ENCODE measurements at places on chromosomes 4 and X.

DNA sequence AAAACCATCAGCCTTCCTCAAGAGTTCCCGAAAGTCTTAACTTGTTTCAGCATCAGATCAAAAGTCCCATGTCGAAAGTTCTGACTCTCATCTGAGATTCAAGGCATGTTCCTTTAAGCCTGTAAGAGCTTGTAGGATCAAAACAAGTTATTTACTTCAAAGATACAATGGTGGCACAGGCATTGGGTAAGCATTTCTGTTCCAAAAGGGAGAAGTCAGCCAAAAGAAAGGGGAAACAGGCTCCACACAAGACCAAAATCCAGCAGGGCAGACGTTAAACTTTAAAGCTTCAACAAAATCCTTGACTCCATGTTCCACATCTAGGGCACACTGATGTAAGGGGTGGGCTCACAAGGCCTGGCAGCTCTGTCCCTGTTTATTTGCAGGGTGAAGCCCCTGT lies 91.7 kb downstream of the FHDC1 start:
- no peak for DNase-seq

- no peak for DNase-seq
These were observed 71.9 kb upstream of the PPP2R3B start for GRCh38 chrX:458631-459061.

- DNase-seq = no peak
These were observed 130.6 kb upstream of the STX18 start for GRCh38 chr4:4672402-4672801.

GRCh38 chr4:109067508-109068235 lies 234.8 kb downstream of the COL25A1 start:
- DNase-seq = no peak

DNA sequence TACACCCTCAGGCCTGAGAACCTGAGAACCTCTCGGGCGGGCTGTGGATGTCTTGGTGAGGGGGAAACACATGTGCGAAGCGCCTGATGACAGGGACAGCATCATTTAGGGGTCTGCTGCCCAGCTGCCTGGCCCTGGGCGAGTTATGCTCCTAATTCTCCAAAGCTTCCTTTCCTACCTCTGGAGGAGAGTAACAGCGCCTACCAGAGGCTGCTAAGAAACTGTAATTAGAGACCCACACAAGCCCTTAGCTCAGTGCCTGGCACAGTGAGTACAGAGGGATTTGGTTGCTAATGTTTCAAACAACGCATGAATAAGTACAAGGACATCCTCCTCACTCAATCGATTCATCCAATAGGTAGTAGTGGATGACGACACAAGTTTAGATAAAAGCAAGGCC lies 40.4 kb downstream of the BCOR start:
- no peak for DNase-seq

GRCh38 chr4:1376391-1376840 lies 29.4 kb downstream of the UVSSA start:
- DNase-seq = no peak

DNA sequence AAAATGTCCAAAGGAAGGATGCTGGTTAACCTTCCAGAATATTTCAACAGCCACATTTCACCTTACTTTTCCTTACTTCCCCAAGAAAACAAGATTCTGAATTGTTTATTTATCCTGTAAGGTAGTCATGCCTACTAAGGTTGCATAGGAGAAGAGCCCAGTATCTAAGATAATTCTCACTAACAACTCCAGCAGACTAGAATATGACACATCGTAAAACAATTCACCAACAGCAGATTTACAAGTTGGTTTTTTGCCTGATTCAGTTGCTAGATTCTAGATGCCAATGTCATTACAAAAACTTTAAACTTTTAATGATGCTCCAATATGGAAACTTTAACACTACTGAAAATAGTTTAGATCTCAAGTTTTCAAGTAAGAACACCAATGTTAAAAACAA lies 176.4 kb downstream of the IL13RA2 start:
- no peak for DNase-seq

- no peak for DNase-seq
These were observed 779.9 kb upstream of the FTHL17 start for GRCh38 chrX:31851761-31852160.

- no peak for DNase-seq
These were observed 121.8 kb downstream of the PDE5A start for GRCh38 chr4:119506806-119507205.

- no peak for DNase-seq
These were observed 261.6 kb downstream of the SPATA18 start for GRCh38 chr4:52312722-52313121.

GRCh38 chr4:150079081-150079581 lies 886 bp downstream of the DCLK2 start:
- DNase-seq = no peak

- DNase-seq = no peak
These were observed 261.5 kb upstream of the IGFBP7 start for GRCh38 chr4:57371671-57372070.

- no peak for DNase-seq
These were observed 914.9 kb upstream of the PCDH7 start for GRCh38 chr4:29805245-29805644.

GRCh38 chr4:146283758-146284651 lies 69.7 kb downstream of the REELD1 start:
- no peak for DNase-seq

GRCh38 chr4:89708903-89709421 lies 128.0 kb downstream of the SNCA start:
- no peak for DNase-seq

- DNase-seq = no peak
These were observed 130.7 kb upstream of the GPRIN3 start for GRCh38 chr4:89438102-89438831.

- DNase-seq = no peak
These were observed 195.0 kb upstream of the LDB2 start for GRCh38 chr4:17093481-17093880.

- no peak for DNase-seq
These were observed 22.0 kb downstream of the GUCY1B1 start for GRCh38 chr4:155780775-155781174.

All from stimulated activated CD8-positive, alpha-beta memory T cell treated with anti-CD3 and anti-CD28 coated beads, Interleukin-15, amount 100 ng/mL, for 1 hour (primary cell).